ENCODE measurements at places on chromosomes 6 and 20. TPM values are rescaled to one million over a fixed set of nuclear protein-coding genes. Genes with fewer than 3 reads are reported as not detected.

- DNase-seq: no peak
Observed at GRCh38 chr20:24316731-24317130, 152.7 kb upstream of the SYNDIG1 start.

DNA sequence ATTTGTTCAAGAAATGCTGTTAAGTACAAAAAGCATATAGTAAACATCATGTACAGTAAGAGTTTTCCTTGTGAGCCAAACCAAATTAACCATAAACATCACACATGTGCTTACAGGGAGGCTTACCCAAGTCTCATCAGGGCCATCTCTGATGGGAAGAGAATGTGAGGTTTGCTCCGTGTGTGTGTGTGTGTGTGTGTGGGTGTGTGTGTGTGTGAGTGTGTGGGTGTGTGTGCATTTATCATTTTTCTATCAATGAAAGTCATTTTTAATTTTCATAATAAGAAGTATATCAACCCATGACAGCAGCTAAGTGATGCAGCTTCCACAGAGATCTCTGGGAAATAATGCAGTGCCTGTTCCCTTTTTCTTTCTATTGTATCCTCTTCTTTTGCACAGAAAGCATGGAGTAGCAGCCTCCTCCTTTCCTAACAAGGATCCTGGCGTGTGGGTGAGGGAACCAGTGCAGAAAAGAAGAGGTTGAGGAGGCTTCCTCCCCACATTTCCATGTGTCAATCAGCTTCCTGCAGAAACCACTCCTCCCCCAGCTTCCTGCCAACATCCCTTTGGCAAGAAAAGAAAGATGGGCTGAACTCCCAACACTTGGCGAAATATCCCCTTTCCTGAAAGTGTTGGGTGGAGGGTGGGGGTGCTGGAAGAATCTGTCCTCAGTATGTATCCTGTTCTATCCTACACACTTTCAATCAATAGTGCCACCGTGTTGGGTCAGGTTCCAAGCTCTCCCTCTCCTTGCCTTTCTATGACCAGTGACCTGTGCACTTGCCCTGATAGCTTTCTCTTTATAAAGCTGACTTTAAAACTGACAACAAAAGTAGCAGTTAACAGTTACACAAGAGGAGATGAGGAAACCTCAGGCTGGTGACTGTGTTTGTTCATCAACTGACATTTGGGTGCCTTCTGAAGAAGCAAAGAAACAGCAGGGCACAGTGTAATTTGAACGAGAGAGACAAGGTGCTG lies 251.8 kb upstream of the CITED2 start:
- DNase-seq: no peak

DNA sequence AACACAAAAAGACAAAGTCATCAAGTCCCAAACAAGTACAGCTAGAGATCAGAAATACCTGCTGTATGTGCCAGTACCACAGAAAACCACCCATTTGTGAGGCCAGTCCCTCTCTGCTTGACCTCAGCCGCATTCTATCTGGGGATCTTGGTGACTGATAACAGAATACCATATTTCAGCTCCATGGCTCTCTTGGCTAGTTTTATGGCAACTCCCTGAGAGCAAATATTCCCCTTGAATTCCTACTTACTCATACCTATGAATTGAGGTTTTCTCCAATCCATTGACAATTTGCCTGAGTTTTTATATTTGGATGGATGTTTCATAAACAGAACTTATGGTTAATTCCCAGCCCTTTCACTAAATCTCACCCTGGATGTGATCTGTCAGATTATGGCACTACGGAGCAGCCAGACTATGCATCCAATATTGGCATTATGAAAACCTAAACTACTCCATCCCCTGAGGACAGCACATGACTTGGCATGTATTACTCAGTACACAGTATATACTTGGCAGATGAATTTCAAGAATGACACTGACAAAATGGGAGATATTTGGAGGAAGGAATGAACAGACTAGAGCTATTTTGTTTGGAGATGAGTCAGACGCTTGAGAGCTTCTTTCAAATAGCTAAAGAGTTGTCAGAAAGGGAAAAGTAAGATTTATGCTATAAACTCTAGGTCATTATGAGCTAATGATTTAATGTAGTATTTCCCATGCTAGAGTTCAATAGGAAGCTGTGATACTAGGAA lies 95.7 kb downstream of the PRDM1 start:
- no peak for DNase-seq

Gene C2
- total RNA-seq: 1.0 TPM
